ENCODE measurements at places on chromosomes 5 and 9.
A peak's percentile ranks its signal among the peaks of the same experiment; 100 is the strongest.

- no peak for DNase-seq
These were observed 379.6 kb upstream of the PRR16 start for GRCh38 chr5:120084543-120084870.

- no peak for DNase-seq
These were observed 7.0 kb upstream of the IZUMO3 start for GRCh38 chr9:24552526-24553182.

DNA sequence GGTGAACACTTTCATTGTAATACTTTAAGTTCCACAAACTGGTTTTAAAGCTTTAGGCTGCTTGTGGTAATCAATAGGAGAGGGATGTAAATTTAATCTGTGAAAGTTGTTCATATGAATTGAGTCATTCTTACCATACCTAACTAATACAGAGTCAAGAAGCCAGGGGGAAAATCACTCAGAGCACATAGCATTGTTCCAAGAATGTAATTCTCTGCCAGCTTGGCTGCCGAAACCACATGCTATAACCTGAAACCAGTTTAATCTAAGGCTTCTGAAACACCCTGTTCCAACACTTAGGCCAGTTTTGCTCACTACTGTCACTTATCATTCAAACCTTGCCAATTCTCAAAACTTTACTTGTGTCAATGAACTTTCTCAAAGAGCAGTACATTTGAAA, 528.8 kb upstream of the GRAMD2B start:
- DNase-seq, result no peak

- no peak for DNase-seq
These were observed 20.6 kb upstream of the VCAN start for GRCh38 chr5:83450967-83451248.

- no peak for DNase-seq
These were observed 127.1 kb downstream of the NSG2 start for GRCh38 chr5:174172566-174172965.

DNA sequence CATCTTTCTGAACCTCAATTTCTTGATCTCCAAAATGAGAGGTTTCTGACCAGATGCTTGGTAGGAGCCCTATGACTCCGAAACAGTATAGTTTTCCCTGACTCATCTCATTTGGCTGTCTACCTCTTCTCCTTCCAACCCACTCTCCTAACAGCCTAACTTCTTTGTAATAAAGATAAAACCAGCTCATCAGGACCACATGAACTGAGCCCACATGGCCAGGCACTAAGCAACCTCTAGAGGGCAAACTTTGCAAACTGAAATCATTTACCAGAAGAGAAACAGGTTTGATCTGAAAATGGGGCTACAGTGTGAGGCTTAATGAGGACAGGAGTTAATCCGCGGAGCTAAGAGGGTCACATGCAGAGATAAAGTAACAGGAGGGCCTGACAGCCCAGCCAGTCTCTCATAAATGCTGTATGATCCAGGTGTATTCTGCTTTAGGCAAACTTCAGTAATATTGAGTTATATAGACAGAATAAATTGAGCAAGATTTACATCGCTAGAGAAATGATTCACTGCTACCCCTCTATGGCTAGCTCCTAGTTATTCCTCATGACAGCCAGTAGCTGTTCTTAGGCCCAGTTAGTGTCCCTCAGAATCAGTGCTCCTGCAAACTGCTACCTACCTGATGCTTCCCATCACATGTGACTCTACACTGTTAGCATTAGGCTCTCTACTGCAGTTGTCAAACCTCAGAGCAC, 64.6 kb downstream of the ABCA1 start:
- peak; percentile 61 for DNase-seq

All from CD4-positive, alpha-beta T cell treated with Interleukin-6 at 100 ng/mL for 8 hours (primary cell).